ENCODE measurements at places on chromosomes 13 and 19.
A peak's percentile ranks its signal among the peaks of the same experiment; 100 is the strongest.

- DNase-seq = no peak
Measured at GRCh38 chr19:10005632-10006334, 4.5 kb downstream of the COL5A3 start.

GRCh38 chr13:53520132-53520531 is 491.5 kb downstream of the OLFM4 start:
- DNase-seq = no peak

- peak; percentile 64 for DNase-seq
Measured at GRCh38 chr13:72437458-72437857, 290.0 kb downstream of the MZT1 start.

DNA sequence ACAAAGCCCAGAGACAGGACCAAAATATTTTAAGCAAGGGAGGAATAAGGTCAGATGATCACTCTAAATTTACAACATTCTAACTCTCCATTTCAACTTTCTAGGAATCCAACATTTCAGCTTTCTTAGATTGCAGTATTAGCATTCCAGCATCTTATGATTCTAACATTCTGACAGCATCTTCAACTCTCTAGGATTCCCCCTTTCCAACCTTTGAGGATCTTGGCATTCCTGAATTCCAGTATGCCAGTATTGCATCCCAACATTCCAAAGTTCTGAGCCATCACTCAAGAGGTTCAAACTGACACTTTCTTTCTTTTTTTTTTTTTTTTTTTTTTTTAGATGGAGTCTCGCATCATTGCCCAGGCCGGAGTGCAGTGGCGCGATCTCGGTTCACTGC is 13.8 kb downstream of the TGFB1 start:
- DNase-seq = no peak

- peak; percentile 31 for DNase-seq
Measured at GRCh38 chr19:14475251-14476073, at the start of gene PTGER1. Gene PTGER1, minus strand, starts transcription at chr19:14475354. Its CDS starts 1,034 bp downstream, at chr19:14474320.

DNA sequence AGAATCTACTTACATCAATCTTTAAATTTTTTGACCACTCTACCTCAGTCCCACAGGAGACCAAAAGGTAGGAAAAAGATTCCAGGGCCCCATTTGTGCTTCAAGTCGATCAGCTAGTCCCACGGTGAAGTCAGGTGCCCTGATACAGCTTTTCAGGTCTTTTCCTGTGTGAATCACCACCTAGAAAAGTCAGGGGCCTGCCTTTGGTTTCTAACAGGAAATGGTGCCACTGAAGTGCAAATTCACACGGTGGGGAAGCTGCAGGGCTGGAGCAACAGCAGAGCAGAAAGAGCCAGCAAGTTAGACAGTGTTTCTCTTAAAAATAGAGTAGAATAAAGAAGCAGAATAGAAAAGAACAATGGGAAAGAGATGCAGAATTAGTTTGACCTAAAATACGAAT is 107.5 kb downstream of the KLF12 start:
- peak; percentile 25 for DNase-seq

GRCh38 chr13:71096421-71096820 is 770.6 kb downstream of the DACH1 start:
- no peak for DNase-seq

- DNase-seq = no peak
Measured at GRCh38 chr13:42113478-42113877, 65.0 kb downstream of the DGKH start.

DNA sequence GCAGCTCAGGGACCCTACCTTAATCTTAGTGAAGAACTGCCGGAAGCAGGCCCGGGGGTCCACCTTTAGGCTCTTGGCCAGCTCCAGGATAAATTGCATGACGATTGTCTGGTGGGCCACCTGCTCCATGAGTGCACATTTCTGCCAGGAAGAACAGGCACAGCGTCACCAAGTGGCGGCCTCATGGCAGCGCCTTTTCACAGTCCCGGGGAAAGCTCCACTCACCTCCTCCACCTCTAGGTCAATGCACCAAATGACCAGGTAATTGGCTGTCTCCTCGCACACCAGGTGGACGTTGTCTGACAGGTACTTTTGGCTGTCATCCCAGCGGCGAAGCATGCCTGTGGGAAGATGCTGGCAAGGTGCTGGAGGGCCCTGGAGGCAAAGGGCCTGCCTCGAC is 8.3 kb downstream of the CDC37 start:
- no peak for DNase-seq

DNA sequence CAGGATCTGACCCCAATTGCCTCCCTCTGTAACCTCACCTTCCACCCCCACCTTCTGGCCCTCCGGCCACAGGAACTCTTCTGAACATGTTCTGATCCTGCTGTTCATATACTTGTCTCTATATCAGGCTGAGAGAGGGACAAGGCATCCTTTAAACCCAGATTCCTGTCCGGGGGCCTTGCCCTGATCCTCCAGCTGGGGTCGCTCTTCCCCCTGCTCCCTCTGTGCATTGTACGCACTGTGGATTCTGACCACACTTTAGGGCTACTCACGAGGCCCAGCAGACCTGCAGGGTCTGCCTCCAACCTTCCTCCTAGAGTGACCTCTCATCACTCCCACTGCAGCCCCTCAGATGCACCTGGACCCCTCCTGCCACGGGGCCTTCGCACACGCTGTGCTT is 269.3 kb downstream of the UQCRFS1 start:
- DNase-seq = no peak

GRCh38 chr13:108249150-108249549 is 20.4 kb upstream of the TNFSF13B start:
- DNase-seq = no peak

GRCh38 chr13:30042272-30042671 is 191.9 kb upstream of the UBL3 start:
- DNase-seq = no peak

DNA sequence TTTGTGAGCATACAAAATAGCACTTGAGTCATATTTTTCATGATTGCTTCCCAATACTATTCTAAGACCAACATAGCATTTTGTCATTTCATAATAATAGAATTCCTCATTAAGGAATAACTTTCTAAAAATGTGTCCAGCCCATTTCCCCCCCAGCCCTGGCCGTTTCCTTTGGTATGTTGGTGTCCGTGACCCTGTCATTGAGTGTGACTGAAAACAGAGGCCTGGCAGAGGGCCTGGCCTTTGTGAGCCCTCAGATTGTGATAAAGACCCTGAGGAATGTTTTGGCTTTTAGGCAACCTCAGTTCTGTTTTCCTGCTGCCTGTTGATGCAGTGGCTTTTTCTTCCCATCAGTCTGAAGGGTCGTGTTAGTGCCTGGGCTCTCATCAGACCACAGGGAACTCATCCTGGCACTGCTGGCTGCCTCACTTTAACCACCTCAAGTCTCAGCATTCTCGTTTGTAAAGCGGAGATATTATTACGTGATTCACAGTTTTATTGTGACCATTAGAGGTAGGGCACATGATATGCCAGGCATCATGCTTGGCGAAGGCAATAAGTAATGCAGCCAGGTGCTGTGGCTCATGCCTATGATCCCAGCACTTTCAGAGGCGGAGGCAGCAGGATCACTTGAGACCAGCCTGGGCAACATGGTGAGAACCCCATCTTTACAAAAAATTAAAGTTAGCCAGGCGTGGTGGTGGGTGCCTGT is 13.8 kb downstream of the SPINT2 start:
- DNase-seq = no peak

DNA sequence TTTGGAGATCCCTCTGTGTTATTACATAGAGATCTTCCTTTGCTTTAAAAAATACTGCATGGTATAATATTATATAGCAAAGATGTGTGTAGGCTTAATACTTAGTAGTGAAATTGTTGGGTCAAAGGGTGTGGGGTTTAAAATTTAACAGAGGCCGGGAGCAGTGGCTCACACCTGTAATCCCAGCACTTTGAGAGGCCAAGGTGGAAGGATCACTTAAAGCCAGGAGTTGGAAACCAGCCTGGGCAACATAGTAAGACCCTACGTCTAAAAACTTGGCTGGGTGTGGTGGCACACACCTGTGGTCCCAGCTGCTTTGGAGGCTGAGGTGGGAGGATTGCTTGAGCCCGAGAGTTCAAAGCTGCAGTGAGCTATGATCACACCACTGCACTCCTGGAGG is 22.3 kb upstream of the CEBPA start:
- no peak for DNase-seq

DNA sequence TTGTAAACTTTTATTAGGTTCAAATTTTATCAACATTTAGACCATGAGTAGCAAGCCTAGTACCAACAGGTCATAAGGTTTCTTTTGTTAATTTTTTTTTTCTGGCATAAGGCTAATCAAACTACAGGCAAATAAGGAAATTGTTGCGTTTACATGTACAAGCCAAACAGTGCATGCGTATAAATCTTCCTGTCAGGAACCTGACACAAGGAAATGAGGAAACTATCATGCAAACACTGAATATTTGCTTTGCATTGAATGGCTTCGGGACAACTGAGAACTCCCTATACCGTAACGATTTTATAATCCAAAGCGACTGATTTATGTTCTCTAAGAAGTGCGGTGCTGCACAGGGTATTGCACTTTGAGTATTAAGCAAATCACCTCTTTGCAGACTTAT is 133.0 kb upstream of the TRPC4 start:
- no peak for DNase-seq

GRCh38 chr13:104196611-104197010 is 1130.4 kb upstream of the SLC10A2 start:
- no peak for DNase-seq

DNA sequence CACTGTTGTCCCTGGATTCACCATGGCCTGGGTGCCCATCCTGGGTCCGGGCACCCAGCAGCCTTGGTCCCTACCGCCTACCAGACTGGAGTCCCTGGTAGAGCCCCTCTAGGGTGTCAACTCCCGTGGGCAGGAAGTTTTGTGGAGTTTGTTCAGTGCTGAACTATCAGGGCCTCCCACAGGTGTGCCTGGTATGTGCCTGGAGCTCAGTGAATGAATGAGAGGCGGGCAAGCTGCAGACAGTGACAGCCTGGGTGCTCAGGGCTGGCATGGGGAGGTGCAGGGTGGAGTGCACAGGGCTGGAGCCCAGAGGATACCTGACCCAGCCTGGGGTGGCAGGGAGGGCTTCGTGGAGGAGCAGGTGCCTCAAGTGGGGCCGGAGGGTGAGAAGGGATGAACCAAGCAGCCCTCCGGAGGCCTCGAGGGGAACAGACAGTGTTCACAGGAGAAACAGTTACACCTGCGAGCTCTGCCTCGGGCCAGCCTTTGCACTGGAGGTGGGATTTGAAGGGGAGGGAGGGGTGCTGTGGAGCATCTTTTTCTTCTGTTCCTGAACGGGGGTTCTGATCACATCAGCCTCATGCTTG is 29.6 kb downstream of the PAK4 start:
- DNase-seq = no peak

DNA sequence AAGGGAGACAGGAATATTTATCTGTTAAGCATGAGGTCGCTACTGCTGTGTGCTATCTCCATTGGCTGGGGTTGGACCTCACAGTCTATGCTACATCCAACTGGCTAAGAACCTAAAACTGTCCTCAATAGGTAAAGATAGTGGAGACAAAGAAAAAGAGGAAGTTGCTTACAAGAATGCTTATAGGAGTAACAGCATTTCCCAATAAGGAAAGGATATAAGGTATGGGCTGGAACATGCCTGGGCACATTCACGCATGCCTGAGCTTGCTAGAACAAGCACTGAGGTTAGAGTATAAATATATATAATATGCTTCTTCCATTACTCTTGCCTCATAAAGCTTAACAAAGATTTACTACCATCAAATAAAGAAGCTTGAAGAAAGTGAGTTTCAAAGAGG is 47.9 kb upstream of the CEACAM21 start:
- peak; percentile 56 for DNase-seq

GRCh38 chr19:17755443-17755890 is 4.2 kb downstream of the FCHO1 start:
- DNase-seq = no peak

DNA sequence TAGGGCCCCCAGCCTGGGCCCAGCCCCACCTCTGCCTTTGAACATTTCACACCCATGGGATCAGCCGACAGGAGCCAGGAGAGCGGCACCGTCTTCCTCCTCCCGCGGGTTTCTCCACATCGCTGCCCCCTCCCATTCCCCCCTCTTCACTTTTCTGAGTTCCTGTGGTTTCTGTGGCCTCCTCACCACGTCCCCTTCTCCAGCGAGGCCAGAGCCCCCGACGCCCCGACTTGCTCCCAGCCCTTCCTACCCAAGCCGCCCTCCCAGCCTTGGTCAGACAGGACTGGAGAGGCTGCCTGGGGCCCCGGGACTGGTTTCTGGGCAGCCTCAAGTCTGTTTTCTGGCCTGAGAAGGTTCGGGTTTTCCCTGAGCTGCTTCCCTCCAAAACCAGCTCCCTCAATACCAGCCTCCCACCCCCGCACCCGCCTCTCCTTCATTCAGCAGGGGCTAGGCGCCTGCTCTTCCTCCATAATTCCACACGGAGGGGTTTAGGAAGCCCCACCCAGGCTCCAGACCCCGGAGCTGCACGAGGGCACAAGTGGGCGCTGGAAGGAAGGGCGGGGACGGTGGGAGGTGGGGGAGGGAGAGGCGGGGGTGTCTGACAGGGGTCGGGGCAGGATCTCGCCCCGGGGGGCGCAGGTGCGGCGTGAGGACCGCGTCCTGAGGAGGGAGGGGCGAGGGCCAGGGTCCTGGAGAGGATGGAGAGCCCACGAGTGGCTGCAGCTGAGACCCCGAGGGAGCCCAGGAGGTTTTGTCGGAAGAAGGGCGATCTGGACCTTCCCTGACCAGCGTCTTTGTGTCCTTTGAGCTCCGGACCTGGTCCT is 4.0 kb upstream of the SIGLEC10 start:
- no peak for DNase-seq

GRCh38 chr13:32115066-32115465 is 83.5 kb downstream of the FRY start:
- DNase-seq = no peak

DNA sequence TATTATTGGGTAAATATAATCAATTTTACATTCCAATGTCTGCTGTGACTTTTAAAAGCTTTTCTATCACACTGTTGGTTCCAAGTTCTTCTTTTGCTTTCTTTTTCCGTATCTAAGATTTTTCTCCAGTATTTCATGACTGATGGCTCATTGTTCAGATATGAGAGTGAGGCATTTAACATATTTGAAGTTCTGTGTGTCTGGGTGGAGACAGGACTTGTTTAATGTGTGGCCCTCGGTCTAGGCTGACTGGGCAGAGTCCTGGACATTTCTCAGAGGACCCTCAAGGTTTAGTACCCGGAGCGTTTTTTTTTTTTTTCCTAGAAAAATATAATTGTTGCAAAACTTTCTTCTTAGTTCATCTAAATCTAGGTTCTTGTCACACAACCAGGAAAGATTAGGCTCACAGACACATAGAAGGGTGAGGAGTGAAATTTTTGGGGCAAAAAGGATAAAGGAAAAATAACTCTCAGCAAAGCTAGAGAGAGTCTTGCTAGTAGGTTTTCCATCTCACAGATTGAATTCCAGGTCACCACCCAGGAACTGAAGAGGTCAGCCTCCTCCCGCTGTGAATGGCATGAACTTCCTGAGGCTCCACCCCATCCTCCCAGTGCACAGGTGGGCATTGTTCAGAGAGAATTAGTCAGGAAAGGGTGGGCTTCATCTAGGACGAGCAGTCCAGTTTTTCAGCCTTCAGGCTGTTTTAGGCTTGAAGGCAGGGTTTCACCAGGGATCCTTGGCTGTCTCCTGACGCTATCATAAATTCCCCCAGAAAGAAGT is 1002.4 kb upstream of the PCDH9 start:
- DNase-seq = peak; percentile 1

GRCh38 chr19:29618871-29619270 is 12.8 kb downstream of the POP4 start:
- no peak for DNase-seq

GRCh38 chr19:29590278-29590677 is 15.8 kb upstream of the POP4 start:
- DNase-seq = no peak

GRCh38 chr13:39035204-39035603 is 2.7 kb downstream of the PROSER1 start:
- no peak for DNase-seq

- DNase-seq = no peak
Measured at GRCh38 chr19:44758596-44758995, 10.1 kb downstream of the BCL3 start.

Measured in mammary epithelial cell (primary cell).